T-helper 17 cell (primary cell): ENCODE measurements at places on chromosomes 1 and 21. TPM values are rescaled to one million over a fixed set of nuclear protein-coding genes. Genes with fewer than 3 reads are reported as not detected.

- H3K27me3 ChIP-seq: peaks cover 36% of the 10 kb centered on the region
- H3K36me3 ChIP-seq: peaks cover 5% of the 10 kb centered on the region
- H3K4me3 ChIP-seq: no peak overlapping the region
These were observed 27.1 kb upstream of the COL18A1 start for GRCh38 chr21:45377866-45378257.

DNA sequence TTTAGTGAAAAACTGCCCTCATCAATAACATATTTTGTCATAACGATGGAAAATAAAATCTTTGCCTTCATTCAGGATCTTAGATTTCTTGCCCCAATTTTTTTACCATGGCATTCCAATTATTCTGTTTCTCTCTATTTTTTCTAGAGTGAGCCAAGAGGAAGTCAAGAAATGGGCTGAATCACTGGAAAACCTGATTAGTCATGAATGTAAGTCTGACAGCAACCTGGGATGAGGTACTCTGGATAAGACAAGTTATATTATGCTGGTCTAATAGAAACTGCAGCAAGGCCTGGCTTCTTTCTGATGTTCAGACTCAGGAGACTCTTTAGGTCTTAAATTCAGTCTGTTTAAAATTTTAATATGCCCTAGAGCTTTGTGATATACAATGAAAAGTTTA is 3.5 kb downstream of the RGS4 start:
- H3K27me3 ChIP-seq: peaks cover 72% of the 10 kb centered on the region
- H3K27ac ChIP-seq: no peak overlapping the region
- no peak for DNase-seq
- H3K4me1 ChIP-seq: no peaks in the 10 kb centered on the region
- no peak overlapping the region for H3K4me3 ChIP-seq
- peaks cover 2% of the 10 kb centered on the region for H3K36me3 ChIP-seq

- peaks cover 38% of the 10 kb centered on the region for H3K27me3 ChIP-seq
- no peak overlapping the region for H3K27ac ChIP-seq
- no peak for DNase-seq
These were observed 36.9 kb downstream of the SIM2 start for GRCh38 chr21:36735724-36736320.

DNA sequence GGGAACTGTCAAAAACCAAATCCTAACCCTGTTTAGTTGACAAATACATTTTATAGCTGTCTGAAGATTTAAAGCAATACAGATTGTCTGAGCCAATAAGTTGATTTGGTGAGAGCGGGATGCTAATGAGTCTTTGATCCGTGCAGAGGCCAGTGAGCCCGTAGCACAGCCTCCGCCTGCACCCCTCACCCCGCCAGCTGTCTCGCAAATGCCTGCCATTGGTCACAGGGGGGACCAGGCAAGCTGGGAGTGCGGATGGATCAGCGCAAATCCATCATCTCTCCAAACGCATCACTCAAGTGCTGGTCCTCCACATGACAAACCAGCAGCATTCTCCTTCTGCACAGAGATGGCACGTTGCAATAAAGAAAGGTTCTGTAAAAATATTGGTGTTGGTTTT is 51.0 kb downstream of the ZBTB18 start:
- H3K4me1 ChIP-seq: peaks cover 9% of the 10 kb centered on the region
- no peak for DNase-seq
- peaks cover 89% of the 10 kb centered on the region for H3K27me3 ChIP-seq
- no peak overlapping the region for H3K27ac ChIP-seq
- H3K4me3 ChIP-seq: no peak overlapping the region
- peaks cover 4% of the 10 kb centered on the region for H3K36me3 ChIP-seq

GRCh38 chr1:41519667-41520066 is 35.2 kb upstream of the EDN2 start:
- H3K4me1 ChIP-seq: peaks cover 19% of the 10 kb centered on the region
- peaks cover 7% of the 10 kb centered on the region for H3K36me3 ChIP-seq
- H3K27me3 ChIP-seq: no peaks in the 10 kb centered on the region
- DNase-seq: no peak
- no peak overlapping the region for H3K27ac ChIP-seq
- H3K4me3 ChIP-seq: no peak overlapping the region

DNA sequence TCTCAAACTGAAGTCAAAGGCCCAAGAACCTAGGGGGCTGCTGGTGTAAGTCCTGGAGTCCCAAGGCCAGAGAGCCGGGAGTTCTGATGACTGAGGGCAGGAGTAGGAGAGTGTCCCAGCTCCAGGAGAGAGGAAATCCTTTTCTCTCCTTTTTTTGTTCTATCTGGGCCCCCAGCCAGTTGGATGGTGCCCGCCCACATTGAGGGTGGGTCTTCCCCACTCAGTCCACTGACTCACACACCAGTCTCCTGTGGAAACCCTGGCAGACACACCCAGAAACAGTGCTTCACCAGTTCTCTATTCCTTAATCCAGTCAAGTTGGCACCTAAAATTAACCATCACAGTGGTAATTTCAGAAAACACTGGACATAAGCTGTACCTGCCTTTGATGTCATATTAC is 12.7 kb upstream of the WDR26 start:
- H3K27ac ChIP-seq: no peak overlapping the region
- no peak for DNase-seq
- H3K36me3 ChIP-seq: no peaks in the 10 kb centered on the region
- no peak overlapping the region for H3K4me3 ChIP-seq
- no peaks in the 10 kb centered on the region for H3K27me3 ChIP-seq

GRCh38 chr1:85201340-85202091 is 700 bp upstream of the SYDE2 start:
- peak overlapping the region; percentile 98 for H3K4me3 ChIP-seq
- H3K27ac ChIP-seq: peak overlapping the region; percentile 92
- peaks cover 1% of the 10 kb centered on the region for H3K27me3 ChIP-seq
- peaks cover 18% of the 10 kb centered on the region for H3K4me1 ChIP-seq
- peaks cover 3% of the 10 kb centered on the region for H3K36me3 ChIP-seq

- H3K36me3 ChIP-seq: no peaks in the 10 kb centered on the region
- H3K27ac ChIP-seq: no peak overlapping the region
- DNase-seq: no peak
- no peak overlapping the region for H3K4me3 ChIP-seq
- no peaks in the 10 kb centered on the region for H3K4me1 ChIP-seq
These were observed 24.4 kb upstream of the FGGY start for GRCh38 chr1:59272507-59272906.

- peaks cover 3% of the 10 kb centered on the region for H3K36me3 ChIP-seq
- H3K4me1 ChIP-seq: peaks cover 20% of the 10 kb centered on the region
- no peak for DNase-seq
- no peaks in the 10 kb centered on the region for H3K27me3 ChIP-seq
- peak overlapping the region; percentile 91 for H3K4me3 ChIP-seq
- peak overlapping the region; percentile 96 for H3K27ac ChIP-seq
These were observed 56.4 kb downstream of the CHIA start for GRCh38 chr1:111347026-111347425.

- H3K27me3 ChIP-seq: peaks cover 8% of the 10 kb centered on the region
- no peaks in the 10 kb centered on the region for H3K4me1 ChIP-seq
- no peak overlapping the region for H3K27ac ChIP-seq
- no peak overlapping the region for H3K4me3 ChIP-seq
- no peak for DNase-seq
These were observed 389.1 kb downstream of the HLX start for GRCh38 chr1:221268295-221268694.

DNA sequence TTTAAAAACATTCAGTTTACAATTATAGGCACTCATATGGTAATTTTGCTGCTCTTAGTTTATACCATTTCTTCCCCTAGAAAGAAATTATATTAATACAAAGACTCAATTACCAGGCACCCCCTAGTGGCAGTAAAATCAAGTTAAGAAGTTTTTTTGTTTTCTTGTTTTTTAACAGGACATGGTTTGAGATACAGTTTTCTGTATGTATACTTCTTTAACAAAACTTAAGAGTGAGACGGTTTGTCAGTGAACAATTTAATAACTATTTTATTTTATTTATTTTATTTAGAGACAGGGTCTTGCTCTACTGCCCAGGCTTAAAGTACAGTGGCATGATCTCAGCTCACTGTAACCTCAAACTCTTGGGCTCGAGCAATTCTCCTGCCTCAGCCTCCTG is 224.6 kb downstream of the FAF1 start:
- no peaks in the 10 kb centered on the region for H3K27me3 ChIP-seq
- H3K36me3 ChIP-seq: peaks cover 3% of the 10 kb centered on the region
- H3K4me3 ChIP-seq: no peak overlapping the region
- no peak overlapping the region for H3K27ac ChIP-seq
- no peak for DNase-seq

DNA sequence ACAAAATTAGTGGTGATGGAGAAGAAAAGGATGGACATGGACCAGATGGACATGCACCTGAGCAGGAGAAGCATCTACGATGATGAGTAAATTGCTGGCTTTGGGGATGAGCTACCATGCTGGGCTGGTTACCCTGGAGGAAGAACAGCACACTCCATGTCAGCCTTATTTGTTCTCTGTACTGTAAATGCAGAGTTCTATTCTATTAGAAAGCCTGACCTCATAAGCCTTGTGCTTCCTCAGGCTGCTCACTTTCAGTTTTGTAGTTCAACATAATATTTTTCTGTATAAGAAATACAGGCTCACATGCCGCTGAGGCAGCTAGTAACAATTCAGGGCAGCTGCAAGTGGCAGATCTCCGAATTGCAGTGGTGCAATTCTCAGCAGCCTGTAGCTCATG is 249.6 kb downstream of the PLA2G4A start:
- no peak overlapping the region for H3K27ac ChIP-seq
- no peaks in the 10 kb centered on the region for H3K27me3 ChIP-seq
- no peaks in the 10 kb centered on the region for H3K36me3 ChIP-seq
- no peak overlapping the region for H3K4me3 ChIP-seq
- DNase-seq: no peak
- peaks cover 4% of the 10 kb centered on the region for H3K4me1 ChIP-seq

GRCh38 chr1:88892357-88892877 is 1.1 kb upstream of the GTF2B start:
- peak overlapping the region; percentile 94 for H3K4me3 ChIP-seq
- H3K4me1 ChIP-seq: peaks cover 39% of the 10 kb centered on the region
- no peaks in the 10 kb centered on the region for H3K27me3 ChIP-seq
- H3K36me3 ChIP-seq: peaks cover 8% of the 10 kb centered on the region
- no peak for DNase-seq
- H3K27ac ChIP-seq: peak overlapping the region; percentile 94

DNA sequence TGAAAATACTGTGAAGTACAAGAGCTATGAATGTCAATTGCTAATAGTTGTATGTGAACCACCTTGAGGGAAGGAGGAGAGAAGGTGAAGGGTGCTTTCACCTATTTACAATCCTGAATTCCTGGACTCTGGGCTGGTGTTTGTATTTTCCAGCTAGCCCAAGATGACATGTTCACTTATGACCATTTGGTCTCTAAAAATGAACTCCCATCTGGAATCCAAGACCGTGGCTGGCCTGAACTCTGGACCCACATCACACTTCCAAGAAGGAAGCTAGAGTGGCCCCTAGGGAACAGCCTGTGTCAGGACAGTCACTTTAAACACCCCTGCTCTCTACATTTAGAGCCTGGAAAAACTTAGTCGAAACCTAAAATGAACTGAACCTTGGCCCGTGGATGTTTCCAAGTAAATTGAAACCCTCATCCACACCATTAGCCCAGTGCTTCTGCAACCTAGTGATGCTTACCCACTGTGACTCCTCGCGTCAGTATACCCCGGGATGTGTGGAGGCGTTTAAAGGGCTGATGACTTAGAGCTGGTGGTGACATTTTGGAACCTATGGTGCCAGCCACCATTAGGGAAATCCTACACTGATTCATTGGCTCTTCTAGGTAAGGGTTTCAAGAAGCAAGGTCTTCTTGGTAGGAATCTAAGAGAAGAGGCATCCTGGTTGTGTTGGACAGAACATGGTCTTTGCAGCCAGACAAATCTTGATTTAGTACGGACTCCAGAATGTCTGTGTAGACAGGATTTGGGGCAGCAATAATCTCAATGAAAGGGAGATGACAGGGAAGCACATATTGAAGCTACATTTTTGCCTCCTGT is 171.5 kb upstream of the IRF2BP2 start:
- no peaks in the 10 kb centered on the region for H3K36me3 ChIP-seq
- H3K27me3 ChIP-seq: no peaks in the 10 kb centered on the region
- DNase-seq: no peak
- no peak overlapping the region for H3K27ac ChIP-seq

DNA sequence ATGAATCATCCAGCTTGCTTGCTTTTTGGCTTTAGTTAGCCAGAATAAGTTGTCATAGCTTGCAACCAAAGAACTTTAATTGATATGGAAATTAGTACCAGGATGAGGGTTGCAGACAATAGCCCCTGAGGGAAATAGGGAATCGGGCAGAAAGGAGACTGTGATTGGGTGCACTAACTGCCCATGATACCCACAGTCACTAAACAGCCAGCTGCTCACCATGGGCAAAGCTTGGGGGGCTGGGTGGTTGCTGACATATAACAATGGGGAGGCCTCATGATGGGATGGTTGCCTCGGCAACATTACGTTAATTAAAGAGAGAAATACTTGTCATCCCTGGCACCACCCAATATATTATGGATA is 17.8 kb upstream of the PLA2G2E start:
- H3K27ac ChIP-seq: no peak overlapping the region
- H3K4me1 ChIP-seq: no peaks in the 10 kb centered on the region
- H3K27me3 ChIP-seq: peaks cover 17% of the 10 kb centered on the region
- peaks cover 2% of the 10 kb centered on the region for H3K36me3 ChIP-seq
- no peak for DNase-seq
- H3K4me3 ChIP-seq: no peak overlapping the region

GRCh38 chr1:231733672-231734071 is 107.1 kb downstream of the DISC1 start:
- H3K36me3 ChIP-seq: no peaks in the 10 kb centered on the region
- H3K4me1 ChIP-seq: no peaks in the 10 kb centered on the region
- no peak for DNase-seq
- H3K4me3 ChIP-seq: no peak overlapping the region
- no peaks in the 10 kb centered on the region for H3K27me3 ChIP-seq

DNA sequence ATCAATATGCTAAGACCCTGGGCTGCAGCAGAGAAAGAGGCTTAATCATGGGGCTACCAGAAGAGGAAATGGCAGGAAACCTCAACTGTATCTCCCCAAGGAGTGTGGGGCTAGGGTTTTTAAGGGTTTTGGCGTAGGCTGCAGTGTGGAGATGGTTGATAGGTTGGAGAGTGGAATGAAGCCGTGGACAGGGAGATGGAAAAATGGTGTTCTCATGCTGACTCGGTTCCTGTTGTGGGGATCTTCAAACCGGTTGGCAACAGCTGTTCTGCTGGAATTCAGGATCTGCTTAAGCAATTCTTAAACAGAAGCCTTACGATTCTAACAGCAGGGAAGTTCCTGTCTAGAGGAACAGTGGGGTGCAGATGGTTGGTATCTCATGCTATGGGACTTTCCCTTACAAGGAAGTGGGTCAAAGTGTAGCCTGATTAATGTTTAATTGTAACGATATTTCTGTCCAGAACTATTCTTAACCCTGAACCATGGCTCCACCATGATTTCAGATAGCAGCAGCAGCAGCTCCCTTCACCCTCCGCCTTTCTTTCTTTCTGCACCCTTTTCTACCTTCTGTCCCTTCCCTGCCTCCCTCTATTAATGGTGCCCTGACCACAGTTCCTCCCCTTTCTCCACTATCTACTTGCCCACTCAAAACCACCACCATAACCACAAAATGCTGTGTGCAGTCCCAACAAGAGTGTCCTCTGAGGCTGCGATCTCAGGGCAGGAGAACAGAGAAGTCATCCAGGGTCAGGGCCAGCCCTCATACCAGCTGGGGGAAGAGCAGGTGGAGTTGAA is 30.8 kb downstream of the RSPH1 start:
- peaks cover 51% of the 10 kb centered on the region for H3K4me1 ChIP-seq
- DNase-seq: no peak
- no peaks in the 10 kb centered on the region for H3K36me3 ChIP-seq
- H3K27me3 ChIP-seq: no peaks in the 10 kb centered on the region
- H3K27ac ChIP-seq: peak overlapping the region; percentile 95

The SYT2 gene
- not detected for total RNA-seq

The AZIN2 gene
- 8.6 TPM for total RNA-seq

The ANGPTL3 gene
- not detected for total RNA-seq

The KIFAP3 gene
- 21.9 TPM for total RNA-seq

The CYP4X1 gene
- total RNA-seq: not detected

The AMPD1 gene
- not detected for total RNA-seq

The UMODL1 gene
- total RNA-seq: 0.23 TPM

The LRRN2 gene
- total RNA-seq: not detected
